ENCODE measurements at places on chromosomes 12 and 14.

GRCh38 chr12:42484996-42485395 is 104.5 kb downstream of the PRICKLE1 start:
- peak; percentile 39 for DNase-seq

- DNase-seq, result no peak
These were observed 480.3 kb downstream of the RERGL start for GRCh38 chr12:17609701-17610100.

- no peak for DNase-seq
These were observed 72.7 kb downstream of the NOVA1 start for GRCh38 chr14:26525085-26525484.

GRCh38 chr12:57190037-57190436 is 26.6 kb upstream of the NXPH4 start:
- no peak for DNase-seq

GRCh38 chr14:91297081-91297711 is 52.7 kb upstream of the GPR68 start:
- DNase-seq, result no peak
